ENCODE measurements at places on chromosomes 7 and 10.

- DNase-seq: no peak
Observed at GRCh38 chr7:121797657-121798452, 75.1 kb upstream of the PTPRZ1 start.

DNA sequence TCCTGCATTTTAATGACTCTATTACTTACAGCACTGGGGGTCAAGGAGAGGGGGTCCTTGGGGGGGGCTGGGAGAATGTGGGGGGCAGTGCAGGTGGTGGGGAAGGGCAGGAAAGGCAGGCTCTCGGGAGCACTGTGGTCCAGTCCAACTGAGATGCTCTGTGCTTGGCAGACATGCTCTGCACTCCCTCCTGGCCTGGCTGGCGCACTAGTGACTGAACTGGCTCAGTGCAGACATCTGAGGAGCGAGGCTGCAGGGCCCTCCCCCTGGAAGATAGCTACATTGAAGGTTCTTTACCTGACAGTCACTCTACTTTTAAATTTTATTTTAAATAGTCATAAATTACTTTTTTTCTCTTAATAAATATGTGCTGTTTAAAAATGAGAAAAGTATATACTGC, 105.7 kb downstream of the NEURL1 start:
- DNase-seq: no peak

GRCh38 chr7:19304086-19304485, 158.9 kb upstream of the FERD3L start:
- no peak for DNase-seq

DNA sequence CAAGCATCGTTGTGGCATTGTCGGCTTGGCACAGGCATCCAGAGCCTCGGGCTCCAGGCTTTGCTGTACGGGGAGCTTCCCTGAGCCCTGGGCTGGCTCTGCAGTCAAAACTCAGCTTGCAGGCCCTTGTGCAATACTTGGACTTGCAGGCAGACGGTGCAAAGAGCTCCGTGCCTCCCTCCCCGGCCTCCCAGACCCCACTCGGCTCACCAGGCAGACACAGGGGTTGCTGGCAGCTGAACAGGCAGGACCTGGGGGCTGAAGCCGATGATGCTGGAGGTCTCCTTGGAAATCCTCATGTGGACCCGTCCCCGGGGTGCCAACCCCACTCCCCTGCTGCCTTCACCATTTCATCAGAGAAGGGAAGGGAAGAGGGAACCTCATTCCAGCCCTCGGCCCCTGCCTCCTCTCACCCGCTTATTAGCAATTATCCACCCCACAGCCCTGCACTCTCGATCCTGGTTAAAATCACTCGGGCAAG, 59.6 kb upstream of the GNA12 start:
- DNase-seq: no peak

DNA sequence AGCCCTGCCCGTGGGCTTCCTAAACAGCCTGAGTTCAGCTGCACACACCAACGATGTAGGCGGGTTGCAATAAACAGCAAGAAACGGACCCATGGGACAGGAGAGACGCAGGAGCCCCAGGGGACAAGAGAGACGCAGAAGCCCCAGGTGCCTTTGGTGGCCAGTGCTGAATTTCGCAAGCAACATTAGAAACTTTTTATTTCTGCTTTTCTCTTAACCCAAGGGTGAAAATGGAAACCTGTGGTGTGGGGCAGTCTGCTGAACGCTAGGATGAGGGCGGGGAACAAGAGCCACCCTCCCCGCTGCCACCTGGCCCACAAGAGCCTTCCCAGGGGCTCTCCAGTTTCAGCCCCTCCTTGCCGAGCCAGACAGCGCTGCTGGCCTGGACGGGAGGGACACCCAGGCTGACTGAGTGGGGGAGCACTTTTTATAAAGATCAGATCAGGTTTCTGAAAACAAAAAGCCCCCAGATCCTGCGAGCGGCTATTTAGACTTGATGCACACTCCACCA, 20.0 kb upstream of the GPR146 start:
- no peak for DNase-seq

GRCh38 chr7:151243408-151244195, 4.9 kb downstream of the SMARCD3 start:
- no peak for DNase-seq

DNA sequence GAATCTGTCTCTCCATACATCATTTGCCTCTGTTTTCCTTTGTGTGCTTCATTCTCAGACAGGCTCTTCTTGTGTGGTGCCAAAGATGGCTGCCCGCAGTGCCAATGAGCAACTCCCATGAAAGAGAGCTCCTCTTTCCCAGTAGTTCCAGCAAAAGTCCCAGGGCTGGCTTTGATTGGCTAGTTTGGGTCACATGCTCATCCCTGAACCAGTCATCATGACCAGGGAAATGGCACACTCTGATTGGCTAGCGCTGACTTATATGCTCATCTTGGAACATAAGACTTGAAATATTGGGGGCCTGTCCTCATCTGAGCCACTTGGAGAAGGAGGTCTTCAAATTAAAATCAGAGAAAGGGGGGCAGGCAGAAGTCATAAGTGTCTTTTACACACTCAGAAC, 112.7 kb downstream of the CDH23 start:
- DNase-seq: no peak

GRCh38 chr10:21160116-21160515, 263.0 kb upstream of the NEBL start:
- DNase-seq: no peak

GRCh38 chr7:145183069-145183468, 347.2 kb upstream of the TPK1 start:
- DNase-seq: no peak

DNA sequence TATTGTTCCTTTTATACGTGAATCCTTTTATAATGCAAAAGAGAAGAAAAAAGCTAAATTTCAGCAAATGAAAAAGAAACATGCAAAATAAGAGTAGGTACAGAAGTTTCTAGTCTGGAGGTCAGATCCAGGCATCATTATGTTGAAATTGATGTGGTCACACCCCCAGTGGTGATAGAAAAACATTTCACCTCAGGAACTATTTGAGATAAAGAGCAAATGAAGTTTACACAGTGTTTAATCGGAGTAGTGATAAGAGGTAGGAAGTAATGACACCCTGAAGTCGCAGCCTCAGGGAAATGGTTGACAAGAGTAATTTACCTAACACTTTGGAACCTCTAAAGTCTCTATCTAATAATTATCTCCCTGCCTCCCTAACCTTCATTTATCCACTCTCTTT, 536.0 kb upstream of the STEAP1 start:
- no peak for DNase-seq

DNA sequence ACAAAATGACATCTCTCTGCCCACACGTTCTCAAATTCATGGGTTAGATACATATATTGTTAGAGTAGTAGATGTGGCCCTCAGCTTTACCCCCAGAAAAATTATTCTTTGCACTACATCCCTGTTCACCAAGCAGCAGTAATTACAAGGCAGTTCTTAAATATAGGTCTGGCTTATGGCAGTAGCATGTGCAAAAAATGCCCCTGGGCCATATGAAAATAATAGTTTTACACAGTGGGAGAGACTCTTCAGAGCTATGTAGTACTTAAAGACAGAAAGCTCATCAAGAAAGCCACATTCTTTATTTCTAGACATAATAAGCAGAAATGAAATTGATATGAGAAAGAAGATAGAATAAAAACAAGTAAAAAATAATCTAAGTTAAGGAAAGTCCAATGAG, 196.3 kb upstream of the FOXP2 start:
- no peak for DNase-seq
